ENCODE measurements at places on chromosomes 2 and 18.

DNA sequence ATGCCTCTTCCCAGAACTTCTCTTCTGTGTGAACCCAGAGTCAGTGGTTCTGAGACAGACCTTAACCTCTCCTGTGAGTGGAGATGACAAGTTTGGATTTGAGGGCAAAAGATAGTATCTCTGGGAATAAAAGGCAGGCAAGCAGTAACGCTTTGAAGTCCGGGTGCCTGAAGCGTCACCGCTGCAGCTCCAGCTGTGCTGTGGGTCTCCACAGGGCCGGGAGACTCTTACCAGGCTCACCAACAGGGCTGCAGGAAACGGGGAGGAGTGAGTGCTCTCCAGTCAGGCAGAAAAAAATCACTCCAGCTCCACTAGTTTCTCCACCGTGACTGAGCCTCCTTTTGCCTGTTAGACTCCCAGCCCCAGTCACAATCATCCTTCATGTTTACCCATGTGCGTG, 79.7 kb upstream of the MAP4K4 start:
- DNase-seq, result no peak

GRCh38 chr2:238173692-238174091, 14.9 kb downstream of the ERFE start:
- no peak for DNase-seq

DNA sequence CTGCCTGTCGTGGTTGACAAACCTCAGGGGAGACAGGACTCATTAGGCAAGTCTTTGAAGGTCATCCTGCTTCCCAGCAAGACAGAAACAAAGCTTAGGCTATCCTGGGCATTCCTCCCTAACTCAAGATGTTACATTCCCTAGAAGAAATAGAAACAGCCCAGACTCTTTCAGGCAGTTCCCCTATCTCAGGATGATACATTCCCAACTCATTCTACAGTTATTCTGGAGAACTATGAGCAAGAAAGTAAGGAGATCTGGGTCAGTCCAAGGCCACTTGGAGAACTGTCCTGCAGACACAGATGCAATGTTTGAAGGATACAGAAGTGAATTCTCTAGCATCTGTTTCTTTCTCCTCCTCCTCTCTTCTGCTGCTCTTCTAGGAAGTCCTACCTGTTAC, 220.1 kb upstream of the NCKAP5 start:
- no peak for DNase-seq

GRCh38 chr2:199929262-199929661, 18.2 kb downstream of the C2orf69 start:
- DNase-seq, result no peak

DNA sequence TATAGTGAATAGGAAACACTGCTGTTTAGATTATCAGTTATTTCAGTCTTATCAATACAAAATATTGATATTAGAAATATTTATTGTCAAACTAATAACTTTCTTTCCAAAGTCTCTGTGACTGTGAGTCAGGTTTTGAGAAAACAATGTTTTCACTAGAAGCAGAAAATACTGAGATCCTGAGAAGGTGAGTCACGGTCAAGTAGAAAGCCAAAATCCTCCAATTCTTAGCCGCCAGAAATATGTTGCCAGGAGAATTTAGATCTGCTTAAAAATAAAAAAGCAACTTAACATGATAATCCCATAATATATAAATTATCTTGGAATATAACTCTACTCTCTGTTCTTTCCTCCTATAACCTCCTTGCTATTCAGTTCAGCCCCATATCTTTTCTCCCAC, 181.9 kb upstream of the NRXN1 start:
- DNase-seq, result no peak

- DNase-seq, result no peak
These were observed 342.3 kb downstream of the ARHGAP15 start for GRCh38 chr2:143471550-143471949.

DNA sequence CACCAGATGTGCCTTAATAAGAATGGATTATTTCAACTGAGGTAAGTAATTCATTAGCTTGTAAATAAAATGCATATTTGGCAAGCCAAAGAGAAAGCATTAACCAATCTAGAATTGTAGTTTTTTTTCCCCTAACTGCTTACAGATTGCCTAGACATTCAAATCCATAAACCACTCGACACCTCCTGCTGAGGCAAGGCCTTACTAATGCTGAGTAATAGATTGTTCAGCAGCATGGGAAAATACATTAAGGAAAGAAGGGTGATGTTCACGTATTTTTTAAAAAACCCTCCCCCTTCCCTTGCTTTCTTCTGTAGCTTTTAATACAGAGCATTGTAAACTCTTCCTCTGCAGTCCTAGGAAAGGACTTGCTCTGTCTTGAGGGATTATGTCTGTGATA, 17.0 kb upstream of the LINC00305 start:
- DNase-seq, result no peak
